ENCODE measurements at places on chromosomes 12 and 14.

- no peak for DNase-seq
Measured at GRCh38 chr14:44956866-44957265, 4.9 kb downstream of the KLHL28 start.

- DNase-seq, result no peak
Measured at GRCh38 chr14:83850092-83850491, 1679.9 kb upstream of the FLRT2 start.

DNA sequence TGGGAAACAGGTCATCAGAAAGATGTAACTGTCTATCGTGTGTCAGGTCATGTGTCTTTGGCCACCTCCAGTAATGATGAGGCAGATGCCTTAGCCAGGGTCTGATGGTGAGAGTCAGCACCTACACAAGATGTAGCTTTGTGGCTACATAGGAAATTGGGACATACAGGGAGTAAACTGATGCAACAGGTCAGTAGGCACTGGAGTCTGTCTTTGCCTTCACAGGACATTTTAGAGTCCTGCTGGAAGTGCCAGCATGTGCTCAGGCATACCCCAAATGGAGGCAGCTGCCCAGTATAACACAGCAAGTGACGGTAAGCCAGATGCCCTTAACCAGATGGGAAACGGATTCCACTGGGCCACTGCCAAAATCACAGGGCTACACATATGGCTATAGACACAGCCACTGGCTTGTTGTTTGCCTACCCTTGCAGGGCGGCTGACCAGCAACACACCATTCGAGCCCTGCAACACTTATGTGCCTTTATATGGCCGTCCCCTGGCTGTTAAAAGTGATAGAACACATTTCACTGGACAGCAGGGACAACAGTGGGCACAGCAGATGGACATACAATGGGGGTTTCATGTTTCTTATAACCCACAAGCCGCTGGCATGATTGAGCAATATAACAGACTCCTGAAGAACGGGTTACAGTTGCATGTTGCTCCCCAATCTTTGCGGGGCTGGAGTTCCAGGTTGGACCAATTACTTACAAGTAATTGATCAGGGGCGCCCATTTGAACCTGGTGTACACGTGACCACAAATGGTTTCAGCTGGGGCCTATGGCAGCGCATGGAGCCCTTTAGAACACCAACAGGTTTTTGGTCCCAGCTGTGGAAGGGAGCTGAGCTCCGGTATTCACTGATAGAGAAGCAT, 12.9 kb upstream of the RNASE12 start:
- no peak for DNase-seq

GRCh38 chr14:44962334-44963043, 499 bp downstream of the TOGARAM1 start:
- DNase-seq, result no peak

DNA sequence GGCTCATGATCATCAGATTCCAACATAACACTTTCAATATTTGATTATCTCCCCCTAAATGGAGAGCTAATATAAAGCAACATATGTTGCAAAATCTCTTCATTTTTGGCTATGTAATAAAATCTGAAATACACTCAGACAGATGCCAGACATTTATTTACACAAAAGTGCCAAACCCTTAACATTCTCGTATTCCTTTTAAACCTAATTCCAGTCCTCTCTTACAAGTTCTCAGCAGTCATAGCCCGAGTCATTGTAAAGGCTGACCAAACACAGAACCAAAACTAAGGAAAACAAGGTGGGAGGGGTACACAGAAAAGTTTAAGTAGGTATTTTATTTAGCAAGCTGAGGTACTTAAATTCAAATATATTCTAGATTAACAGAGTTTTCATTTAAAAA, 81.4 kb downstream of the LRP6 start:
- DNase-seq, result no peak

DNA sequence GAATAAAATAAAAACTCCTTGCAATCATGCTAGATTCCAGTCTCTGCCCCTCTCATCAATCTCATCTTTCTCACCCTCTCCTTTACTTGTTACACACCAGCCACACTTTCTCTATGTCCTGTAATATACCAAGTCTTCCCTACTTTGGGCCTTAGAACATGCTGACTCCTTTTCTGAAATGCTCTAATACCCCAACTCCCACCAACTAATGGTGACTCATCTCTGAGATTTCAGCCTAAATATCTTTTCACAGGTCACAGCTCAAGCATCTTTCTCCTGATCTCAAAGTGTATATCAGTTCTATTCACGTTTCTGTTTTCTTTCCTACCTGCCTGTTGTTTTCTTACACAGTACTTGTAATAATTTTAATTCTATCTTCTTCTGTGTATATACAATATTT, 378.9 kb upstream of the PRICKLE1 start:
- no peak for DNase-seq

GRCh38 chr12:47124451-47124850, 44.7 kb upstream of the AMIGO2 start:
- no peak for DNase-seq

- DNase-seq, result no peak
Measured at GRCh38 chr14:56273155-56273554, 154.9 kb downstream of the PELI2 start.

Measured in activated T-cell treated with anti-CD3 and anti-CD28 coated beads, Interleukin-2, amount 50 U/mL, for 24 hours (primary cell).